Activated naive CD8-positive, alpha-beta T cell treated with anti-CD3 and anti-CD28 coated beads, Interleukin-2, amount 10 ng/mL, durations not matched to agents 7 days and 5 days (primary cell): ENCODE measurements at places on chromosomes 11 and 22. TPM values are rescaled to one million over a fixed set of nuclear protein-coding genes. Genes with fewer than 3 reads are reported as not detected.

FOLH1 gene
- not detected for total RNA-seq

ST14 gene
- total RNA-seq: 0.51 TPM

OR52I2 gene
- total RNA-seq: not detected

C1QTNF5 gene
- total RNA-seq: not detected
